ENCODE measurements at places on chromosomes 2 and 18.

DNA sequence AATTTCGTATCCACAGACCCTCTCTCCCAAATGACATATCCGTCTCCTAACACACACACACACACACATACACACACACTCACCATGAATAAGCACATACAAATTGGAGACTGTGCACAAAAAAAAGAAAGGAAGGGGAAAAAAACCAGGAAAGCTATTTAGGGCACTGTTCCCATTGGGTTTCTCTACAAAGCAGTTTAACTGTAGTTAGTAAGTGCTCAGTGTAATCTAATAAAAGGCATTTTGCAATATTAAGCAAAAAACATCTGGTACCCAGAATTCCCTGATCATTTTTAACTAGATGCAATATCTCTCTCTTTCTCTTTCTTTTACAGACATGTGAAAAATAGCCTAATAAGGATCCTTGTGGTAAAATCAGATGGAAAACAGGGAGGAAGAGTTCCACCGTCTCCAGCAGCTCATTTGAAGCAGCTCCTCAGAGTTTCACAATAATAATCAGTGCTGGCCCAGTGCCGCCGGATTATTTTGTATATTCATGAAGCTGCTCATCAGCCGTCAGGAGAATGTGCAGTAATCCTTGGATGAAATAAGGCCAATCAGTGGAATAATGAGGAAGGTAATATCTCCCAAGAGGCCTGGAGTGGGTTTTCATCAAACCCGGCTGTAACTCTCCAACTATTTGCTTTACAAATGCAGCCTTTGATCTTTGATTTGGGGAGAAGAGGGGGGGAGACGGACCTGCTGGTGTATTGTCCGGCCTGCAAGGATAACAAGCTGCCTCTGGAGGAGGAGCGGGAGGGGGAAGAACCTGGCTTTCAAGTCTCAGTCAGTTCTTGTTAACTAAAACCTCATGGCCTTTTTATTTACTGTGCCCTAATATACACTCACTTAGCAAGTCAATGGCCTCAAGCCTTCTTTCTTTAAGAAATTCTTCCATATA lies 227.6 kb upstream of the SMIM21 start:
- no peak for DNase-seq

GRCh38 chr2:147829106-147829505 lies 15.7 kb upstream of the ACVR2A start:
- no peak for DNase-seq

DNA sequence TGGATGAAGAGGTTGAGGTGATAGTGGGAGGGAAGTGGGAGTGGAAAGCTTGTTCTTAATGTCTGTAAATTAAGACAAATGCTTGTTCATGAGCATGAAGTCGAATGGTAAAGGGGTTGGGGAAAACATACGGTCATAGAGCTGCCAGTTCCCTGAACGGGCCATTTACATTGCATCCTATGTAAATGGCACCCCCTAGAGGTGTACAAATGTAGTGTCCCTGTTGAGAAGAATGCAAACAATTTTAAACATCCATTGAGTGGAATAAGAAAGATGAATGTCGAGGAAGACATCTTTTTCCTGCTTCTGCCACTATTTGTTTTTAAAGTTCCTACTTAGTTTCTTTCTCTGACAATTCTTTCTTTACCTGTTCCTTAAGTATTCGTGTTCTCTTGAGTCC lies 155.7 kb downstream of the RDH14 start:
- DNase-seq = no peak

DNA sequence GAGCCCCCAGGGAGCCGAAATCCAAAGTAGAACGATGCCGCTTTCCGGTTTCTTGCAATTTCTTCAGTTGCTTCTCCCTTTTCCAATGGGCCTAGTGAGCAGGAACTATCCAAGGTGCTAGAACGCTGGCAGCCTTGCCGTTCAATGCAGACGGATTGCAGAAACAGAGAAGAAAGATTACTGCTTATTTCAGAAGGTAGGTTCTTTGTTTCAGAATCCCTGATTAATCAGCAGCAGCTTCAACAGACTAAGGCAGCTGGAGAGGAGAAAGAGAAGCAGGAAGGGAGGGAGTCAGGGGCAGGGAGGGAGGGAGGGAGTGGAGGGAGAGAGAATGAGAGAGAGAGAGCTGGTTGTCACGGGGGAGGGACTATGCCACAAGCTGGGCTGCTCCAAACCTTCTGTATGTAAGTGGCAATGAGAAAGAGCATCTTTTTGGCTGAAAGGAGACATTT lies 576 bp downstream of the NYAP2 start:
- DNase-seq = no peak

DNA sequence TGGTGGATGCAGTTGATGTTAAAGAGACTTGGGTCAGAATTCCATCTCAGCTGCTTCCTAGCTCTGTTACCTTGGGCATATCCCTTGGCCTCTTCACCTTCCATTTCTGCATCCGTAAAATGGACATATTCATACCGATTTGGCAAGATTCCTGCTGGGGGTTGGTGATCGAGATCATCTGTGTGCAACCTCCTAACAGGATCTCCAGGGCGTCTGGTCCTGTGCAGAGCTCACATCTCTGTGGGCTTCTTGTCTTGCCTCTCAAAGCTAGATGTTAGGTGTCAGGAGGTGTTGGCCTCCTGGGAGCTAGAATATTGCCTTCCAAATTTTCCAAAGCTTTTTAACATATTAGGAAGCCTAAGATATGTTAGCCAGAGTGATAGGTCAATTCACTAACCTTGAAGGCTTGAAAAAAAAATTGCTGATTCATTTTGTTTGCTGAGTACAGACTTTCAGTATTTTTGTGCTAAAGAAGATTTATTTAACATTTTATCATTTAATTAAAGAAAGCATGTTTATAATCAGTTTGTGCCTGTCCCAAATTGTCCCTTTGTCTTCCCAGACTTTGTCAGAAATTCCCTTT lies 69.7 kb upstream of the ZNF516 start:
- DNase-seq = no peak

DNA sequence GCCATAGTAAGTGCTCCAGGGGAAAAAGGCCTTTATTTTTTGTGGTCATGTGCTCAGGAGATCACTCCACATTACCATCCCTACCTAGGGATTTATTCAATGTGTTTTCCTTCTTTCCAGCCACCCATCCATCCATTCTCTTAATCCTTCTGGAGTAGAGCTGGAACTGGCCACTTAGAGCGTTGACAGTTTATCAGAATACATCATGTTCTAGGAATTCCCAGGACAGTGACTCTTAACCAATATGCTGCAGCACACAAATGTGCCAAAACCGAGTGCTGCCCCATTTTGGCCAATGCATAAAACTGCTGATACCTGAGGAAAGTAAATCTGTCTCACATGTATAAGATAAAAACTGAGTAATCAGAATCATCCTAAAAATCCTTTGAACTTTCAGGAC lies 63.7 kb downstream of the FARSB start:
- DNase-seq = no peak

DNA sequence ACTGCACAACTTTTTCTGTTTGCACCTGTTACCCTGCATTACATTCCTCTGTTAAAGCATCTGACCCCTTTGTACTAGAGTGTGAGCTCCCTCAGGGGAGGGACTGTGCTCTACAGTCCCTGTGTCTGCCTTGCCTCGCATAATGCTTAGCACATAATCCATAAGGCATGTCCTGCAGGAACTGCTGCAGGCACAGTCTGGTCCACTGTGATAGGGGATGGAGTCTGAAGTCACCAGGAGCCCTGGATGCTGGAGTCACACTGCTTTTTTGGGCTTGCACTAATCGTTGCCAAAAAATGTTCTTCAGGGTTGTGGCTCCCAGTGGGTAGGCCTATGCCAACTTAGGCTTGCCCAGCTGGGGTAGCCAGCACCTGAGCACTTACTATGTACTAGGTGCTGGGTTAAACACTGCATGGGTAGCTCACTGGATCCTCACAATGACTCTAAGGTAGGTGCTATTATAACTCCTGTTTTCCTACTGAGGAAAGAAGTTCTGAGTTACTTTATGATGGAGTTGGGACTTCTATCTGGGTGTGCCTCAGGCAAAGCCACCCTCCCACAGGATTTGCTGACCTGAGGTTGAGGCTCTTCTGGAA lies 33.3 kb downstream of the COPS7B start:
- DNase-seq = no peak

- DNase-seq = no peak
Measured at GRCh38 chr18:3389977-3390376, 60.0 kb upstream of the TGIF1 start.

- DNase-seq = no peak
Measured at GRCh38 chr2:236997069-236997715, 88.5 kb upstream of the COPS8 start.

- no peak for DNase-seq
Measured at GRCh38 chr2:131488306-131489205, 3.6 kb downstream of the MZT2A start.

DNA sequence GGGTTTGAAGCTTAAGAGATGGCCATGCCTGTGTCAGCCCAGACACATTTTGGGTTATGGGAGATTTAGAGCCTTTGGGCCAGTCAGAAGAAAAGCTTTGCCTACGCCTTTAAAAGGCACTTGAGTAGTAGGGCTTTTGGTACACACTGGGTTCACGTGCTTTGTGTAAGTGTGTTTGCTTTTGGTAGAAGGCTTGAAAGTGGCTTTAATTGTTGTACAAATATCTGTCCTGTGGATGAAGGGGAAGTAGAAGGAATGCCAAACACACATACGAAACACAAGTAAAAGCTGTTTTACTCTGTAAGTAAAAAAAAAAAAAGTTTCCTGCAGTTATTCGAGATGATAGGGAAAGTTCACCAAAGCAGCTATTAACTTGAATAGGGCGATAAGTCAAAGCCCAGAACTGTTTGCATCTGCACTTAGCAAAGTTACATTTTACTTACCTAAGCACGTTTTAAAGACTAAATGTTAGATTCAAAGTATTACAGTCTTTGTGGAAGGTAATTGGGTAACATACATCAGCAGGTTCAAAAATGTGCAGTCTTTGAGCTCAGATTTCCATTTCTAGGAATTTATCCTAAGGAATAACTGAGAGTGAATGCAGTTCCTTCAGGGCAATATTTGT lies 75.4 kb downstream of the STK25 start:
- no peak for DNase-seq

- DNase-seq = no peak
Measured at GRCh38 chr2:170643346-170643745, 71.8 kb upstream of the SP5 start.

- DNase-seq = no peak
Measured at GRCh38 chr2:182447863-182448262, 21.0 kb upstream of the PDE1A start.

- no peak for DNase-seq
Measured at GRCh38 chr2:206368933-206369569, 74.3 kb upstream of the ADAM23 start.

DNA sequence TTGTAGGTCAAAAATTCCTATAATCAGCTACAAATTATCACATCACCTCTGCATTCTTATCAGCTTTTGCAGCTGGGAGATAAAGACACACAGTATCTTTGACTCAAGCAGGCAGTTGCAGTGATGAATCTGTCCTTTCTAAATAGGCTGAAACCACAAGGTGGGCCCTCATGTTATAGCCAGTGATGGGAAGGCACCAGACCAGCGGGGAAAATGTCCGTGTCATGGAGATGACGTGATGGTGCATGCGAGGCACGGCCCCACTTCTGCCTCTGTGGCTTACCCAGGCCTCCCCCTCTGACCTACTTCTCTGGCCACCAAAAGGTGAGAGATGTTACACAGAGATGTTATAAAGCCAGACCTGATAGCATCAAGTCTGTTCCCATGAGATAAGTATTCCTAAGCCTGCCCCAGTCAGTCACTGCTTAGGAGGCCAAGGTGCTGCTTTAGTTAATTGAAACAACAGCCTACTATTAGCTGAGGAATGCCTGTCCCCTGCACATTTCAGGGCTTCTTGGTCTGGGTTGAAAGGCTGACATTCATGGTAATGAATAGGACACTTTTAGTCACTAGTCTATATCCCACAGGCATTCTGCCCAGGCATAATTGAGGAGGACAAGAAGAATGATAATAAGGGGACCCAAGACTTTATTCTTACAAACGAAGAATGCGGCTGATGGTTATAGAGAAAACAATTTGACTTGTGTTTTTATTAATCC lies 327.9 kb downstream of the LPIN1 start:
- DNase-seq = no peak

DNA sequence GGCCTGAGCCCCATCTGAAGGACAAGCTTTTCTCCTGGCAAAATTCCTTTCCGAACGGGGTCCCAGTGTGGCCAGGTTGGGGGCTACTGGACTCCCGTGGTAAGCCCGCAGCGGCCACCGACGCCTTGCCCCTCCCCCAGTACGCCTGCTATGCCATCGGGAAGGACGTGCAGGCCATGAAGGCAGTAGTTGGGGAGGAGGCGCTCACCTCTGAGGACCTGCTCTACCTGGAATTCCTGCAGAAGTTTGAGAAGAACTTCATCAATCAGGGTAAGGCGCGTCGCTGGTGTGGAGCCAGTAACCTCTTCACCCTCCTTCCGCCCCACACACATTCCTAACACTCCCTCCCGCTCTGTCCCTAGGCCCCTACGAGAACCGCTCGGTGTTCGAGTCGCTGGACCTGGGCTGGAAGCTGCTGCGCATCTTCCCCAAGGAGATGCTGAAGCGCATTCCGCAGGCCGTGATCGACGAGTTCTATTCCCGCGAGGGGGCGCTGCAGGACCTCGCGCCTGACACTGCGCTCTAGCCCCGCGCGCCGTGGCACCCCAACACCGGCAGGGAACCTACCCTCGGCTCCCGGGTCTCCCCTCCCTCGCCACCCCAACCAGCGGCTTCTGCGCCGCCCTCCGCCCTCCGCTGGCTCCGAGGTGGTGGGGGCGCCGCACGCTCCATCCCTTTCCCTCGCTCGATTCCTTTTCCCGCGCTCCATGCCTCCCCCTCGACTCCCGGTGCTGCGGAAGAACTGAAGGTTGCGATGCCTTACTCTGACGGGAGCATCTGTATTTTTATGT lies 13.6 kb upstream of the ANKRD53 start:
- DNase-seq = peak; percentile 73

DNA sequence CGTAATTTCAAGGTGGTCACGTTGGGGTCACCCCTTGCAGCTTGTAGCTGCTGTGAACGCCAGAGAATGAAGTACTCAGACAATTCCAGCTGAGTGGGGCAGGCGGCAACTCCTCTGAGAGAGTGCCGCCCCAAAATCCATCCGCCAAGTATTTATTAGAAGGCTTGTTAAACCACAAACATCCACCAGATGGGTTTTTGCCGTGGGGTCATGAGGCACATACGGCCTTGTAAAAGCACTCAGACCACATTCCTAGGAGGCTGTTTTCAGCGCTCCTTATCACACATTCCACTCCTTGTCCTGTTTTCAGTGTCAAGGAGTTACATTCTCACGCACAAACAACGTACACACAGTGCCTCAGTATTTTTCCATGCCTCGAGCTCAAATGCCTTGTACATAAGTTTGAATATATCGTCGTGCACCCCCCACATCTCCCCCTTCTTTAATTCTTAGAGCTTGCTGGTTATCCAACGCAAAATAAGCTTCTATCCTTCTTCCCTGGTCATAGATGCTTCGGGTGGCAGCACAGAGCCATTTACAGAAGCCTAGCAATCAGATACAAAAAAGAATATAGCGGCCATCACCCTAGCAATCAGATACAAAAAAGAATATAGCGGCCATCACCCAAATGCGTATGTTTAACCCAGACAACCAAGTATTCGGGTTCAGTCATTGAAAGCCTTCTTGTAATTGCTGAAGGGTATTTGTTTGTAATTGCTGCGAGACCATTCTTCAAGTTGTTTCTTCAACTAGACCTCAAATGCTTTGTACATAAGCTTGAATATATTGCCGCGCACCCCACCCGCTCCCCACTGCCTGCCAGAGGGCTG lies 7.3 kb downstream of the ALPP start:
- DNase-seq = no peak

Measured in activated T-helper 1 cell treated with anti-CD3 and anti-CD28 coated beads, Interleukin-2, amount 50 U/mL, for 16 hours (primary cell).